ENCODE measurements at places on chromosomes 3 and 15. TPM values are rescaled to one million over a fixed set of nuclear protein-coding genes. Genes with fewer than 3 reads are reported as not detected.

DNA sequence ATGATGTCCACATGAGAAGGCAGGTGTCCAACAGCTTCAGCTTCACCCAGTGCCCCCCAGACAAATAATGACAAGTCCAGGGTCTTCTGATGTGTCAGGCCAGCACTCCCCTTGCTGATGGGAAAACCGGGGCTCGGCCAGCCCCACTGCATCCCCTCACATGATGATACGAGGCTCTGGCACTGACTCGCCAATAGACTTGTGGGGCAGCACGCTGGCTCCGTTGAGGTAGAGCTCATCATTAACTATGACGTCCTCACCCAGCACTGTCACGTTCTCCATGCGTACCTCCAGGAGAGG, 2.1 kb upstream of the AMIGO3 start:
- no peaks in the 10 kb centered on the region for H3K36me3 ChIP-seq
- no peak overlapping the region for H3K27ac ChIP-seq
- H3K4me1 ChIP-seq = peaks cover 67% of the 10 kb centered on the region
- DNase-seq = no peak
- no peaks in the 10 kb centered on the region for H3K27me3 ChIP-seq

- no peaks in the 10 kb centered on the region for H3K27me3 ChIP-seq
- no peak overlapping the region for H3K4me3 ChIP-seq
- H3K4me1 ChIP-seq = peaks cover 38% of the 10 kb centered on the region
- H3K27ac ChIP-seq = peak overlapping the region; percentile 23
- DNase-seq = no peak
- H3K36me3 ChIP-seq = no peaks in the 10 kb centered on the region
These were observed 1.4 kb downstream of the MGLL start for GRCh38 chr3:127820826-127821313.

DNA sequence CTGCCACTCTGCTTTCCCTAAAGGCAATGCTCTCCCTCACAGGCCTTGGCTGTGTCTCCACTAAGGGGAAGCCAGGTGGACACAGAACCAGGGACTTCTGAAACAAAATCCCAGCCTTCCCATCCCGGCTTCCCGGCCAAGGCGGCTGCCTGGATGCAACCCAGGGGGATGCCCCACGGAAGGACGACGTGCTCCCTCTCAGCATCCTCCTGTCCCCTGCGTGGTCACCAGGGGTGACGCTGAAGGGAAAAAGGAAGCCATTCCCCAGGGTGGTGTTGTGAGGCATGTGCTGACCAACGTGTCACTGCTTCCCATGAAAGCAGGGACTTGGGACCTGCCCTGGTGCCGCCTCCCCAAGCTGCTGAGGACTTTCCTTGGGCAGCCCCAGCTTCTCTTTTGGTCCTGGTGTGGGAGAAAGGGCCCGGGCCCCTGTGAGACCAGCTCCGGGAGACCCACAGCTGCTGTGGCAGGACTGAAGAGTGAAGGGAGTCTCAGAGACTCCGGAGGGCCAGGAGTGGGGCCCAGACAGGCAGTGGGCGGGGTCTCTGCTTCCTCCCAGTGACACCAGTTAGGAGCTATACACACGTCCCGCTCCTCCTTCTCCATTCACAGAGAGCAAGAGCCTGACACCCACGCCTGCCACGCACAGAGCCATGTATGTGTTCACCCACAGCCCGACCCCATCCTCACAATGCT, 139.2 kb downstream of the NUP210 start:
- peak overlapping the region; percentile 2 for H3K27ac ChIP-seq
- H3K4me3 ChIP-seq = no peak overlapping the region
- H3K36me3 ChIP-seq = no peaks in the 10 kb centered on the region
- no peaks in the 10 kb centered on the region for H3K27me3 ChIP-seq

GRCh38 chr3:13276438-13277195, 143.5 kb downstream of the NUP210 start:
- H3K27ac ChIP-seq = no peak overlapping the region
- peaks cover 3% of the 10 kb centered on the region for H3K4me1 ChIP-seq
- no peaks in the 10 kb centered on the region for H3K27me3 ChIP-seq
- H3K36me3 ChIP-seq = no peaks in the 10 kb centered on the region
- no peak for DNase-seq
- no peak overlapping the region for H3K4me3 ChIP-seq

GRCh38 chr3:15403495-15403894, 23.8 kb downstream of the METTL6 start:
- no peak for DNase-seq
- H3K27me3 ChIP-seq = no peaks in the 10 kb centered on the region
- no peaks in the 10 kb centered on the region for H3K4me1 ChIP-seq
- no peaks in the 10 kb centered on the region for H3K36me3 ChIP-seq
- no peak overlapping the region for H3K27ac ChIP-seq

- no peaks in the 10 kb centered on the region for H3K4me1 ChIP-seq
- H3K27ac ChIP-seq = no peak overlapping the region
- no peaks in the 10 kb centered on the region for H3K36me3 ChIP-seq
- no peaks in the 10 kb centered on the region for H3K27me3 ChIP-seq
- no peak for DNase-seq
These were observed 26.7 kb downstream of the C3orf20 start for GRCh38 chr3:14701676-14702075.

- no peaks in the 10 kb centered on the region for H3K27me3 ChIP-seq
- H3K36me3 ChIP-seq = no peaks in the 10 kb centered on the region
- H3K4me3 ChIP-seq = no peak overlapping the region
These were observed 61.3 kb downstream of the CTDSPL start for GRCh38 chr3:37922721-37923568.

DNA sequence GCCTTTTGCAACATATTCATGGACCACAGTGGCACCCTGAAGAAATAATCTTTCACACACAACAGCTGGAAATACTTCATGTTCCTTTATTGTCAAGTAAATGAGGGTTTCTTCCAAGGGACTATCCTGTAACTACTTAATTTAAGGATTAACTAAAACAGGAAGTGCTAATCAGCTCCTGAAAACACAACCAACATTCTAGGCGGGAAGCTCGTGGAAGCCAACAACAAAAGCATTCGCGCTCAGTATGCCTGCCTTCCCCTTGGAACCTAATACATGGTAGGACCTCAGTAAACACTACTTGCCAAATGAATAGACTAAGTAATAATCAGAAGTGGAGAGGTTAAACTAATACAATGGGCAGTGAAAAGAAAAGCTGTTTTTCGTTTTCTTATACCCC, 300.9 kb downstream of the RORA start:
- H3K27me3 ChIP-seq = no peaks in the 10 kb centered on the region
- peaks cover 12% of the 10 kb centered on the region for H3K4me1 ChIP-seq
- H3K4me3 ChIP-seq = no peak overlapping the region
- no peaks in the 10 kb centered on the region for H3K36me3 ChIP-seq
- no peak for DNase-seq

- no peak overlapping the region for H3K4me3 ChIP-seq
- H3K27me3 ChIP-seq = no peaks in the 10 kb centered on the region
- H3K27ac ChIP-seq = no peak overlapping the region
- no peaks in the 10 kb centered on the region for H3K36me3 ChIP-seq
- no peak for DNase-seq
These were observed 174.6 kb downstream of the STT3B start for GRCh38 chr3:31707286-31707685.

DNA sequence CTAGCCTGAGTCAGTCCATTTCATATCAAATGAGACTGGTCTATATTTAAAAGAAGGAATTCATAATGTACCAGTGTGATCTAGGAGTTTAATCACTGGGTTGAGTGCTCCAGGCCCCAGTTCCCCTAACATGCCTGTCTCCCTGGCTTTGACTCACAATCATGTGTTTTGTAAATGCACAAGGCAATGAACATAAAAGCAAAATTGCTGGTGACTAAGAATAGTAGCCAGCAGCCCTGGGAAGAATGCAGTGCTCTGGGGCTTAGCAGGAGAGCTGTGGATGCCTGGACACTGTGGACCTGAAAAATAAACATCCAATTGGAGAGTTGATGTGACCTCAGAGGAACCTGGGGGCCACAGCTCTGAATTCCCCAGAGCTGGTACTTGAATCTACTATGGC, 50.3 kb downstream of the SYNPR start:
- H3K4me1 ChIP-seq = no peaks in the 10 kb centered on the region
- no peak overlapping the region for H3K27ac ChIP-seq
- DNase-seq = no peak
- no peaks in the 10 kb centered on the region for H3K36me3 ChIP-seq
- no peaks in the 10 kb centered on the region for H3K27me3 ChIP-seq
- H3K4me3 ChIP-seq = no peak overlapping the region

GRCh38 chr15:100920516-100921135, 1.5 kb downstream of the LRRK1 start:
- no peaks in the 10 kb centered on the region for H3K27me3 ChIP-seq
- H3K4me1 ChIP-seq = peaks cover 20% of the 10 kb centered on the region
- no peak overlapping the region for H3K27ac ChIP-seq

GRCh38 chr15:48253172-48253571, 47.1 kb downstream of the SLC12A1 start:
- no peak overlapping the region for H3K4me3 ChIP-seq
- H3K36me3 ChIP-seq = no peaks in the 10 kb centered on the region
- no peak for DNase-seq
- H3K4me1 ChIP-seq = no peaks in the 10 kb centered on the region
- H3K27ac ChIP-seq = no peak overlapping the region

GRCh38 chr3:67016522-67017080, 18.5 kb downstream of the KBTBD8 start:
- no peak overlapping the region for H3K4me3 ChIP-seq
- no peaks in the 10 kb centered on the region for H3K36me3 ChIP-seq
- H3K27ac ChIP-seq = no peak overlapping the region
- peaks cover 7% of the 10 kb centered on the region for H3K4me1 ChIP-seq

DNA sequence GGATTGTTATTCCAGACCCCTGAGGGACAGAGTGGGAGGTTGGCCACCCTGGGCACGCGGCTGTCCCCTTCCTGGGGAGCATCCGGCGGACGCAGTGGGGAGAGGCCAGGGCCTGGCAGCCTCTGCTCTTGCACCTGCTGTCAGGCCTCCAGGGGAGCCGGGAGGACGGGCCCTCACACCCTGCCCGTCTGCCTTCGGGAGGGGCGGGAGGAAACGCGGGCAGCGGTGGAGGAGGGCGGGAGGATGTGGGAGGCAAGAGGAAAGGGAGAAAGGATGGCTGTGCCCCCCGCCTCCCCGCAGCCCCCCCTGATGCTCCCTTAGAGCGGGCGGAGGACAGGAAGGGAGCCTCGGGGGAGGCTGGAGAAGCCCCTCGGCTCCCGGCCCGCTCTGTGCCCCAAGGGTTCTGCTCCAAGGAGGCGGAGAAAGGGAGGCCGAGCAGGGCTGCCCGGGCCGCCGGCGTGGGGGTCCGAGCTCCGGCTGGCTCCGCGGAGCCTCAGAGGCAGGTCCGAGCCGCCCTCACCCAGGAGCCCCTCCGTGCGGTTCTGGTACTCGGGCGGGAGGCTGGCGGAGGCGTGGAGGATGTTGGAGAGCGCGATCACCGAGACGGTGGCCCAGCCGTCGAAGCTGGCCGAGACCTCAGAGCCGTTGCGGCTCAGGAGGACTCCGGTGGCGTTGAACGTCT, 40.9 kb downstream of the MUC20 start:
- no peak for DNase-seq
- no peak overlapping the region for H3K4me3 ChIP-seq
- no peaks in the 10 kb centered on the region for H3K27me3 ChIP-seq
- no peak overlapping the region for H3K27ac ChIP-seq
- H3K36me3 ChIP-seq = no peaks in the 10 kb centered on the region

DNA sequence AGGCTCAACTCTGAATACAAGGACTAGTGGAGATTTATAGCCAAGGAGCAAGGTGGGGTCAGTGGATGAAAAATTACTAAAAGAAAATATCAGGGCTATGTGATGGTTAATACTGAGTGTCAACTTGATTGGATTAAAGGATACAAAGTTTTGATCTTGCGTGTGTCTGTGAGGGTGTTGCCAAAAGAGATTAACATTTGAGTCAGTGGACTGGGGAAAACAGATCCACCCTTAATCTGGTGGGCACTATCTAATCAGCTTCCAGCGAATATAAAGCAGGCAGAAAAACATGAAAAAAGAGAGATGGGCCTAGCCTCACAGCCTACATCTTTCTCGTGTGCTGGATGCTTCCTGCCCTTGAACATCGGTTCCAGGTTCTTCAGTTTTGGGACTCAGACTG, 14.4 kb upstream of the SENP7 start:
- no peaks in the 10 kb centered on the region for H3K4me1 ChIP-seq
- no peak overlapping the region for H3K27ac ChIP-seq
- no peak overlapping the region for H3K4me3 ChIP-seq

- H3K27ac ChIP-seq = no peak overlapping the region
- peaks cover 13% of the 10 kb centered on the region for H3K4me1 ChIP-seq
- H3K36me3 ChIP-seq = no peaks in the 10 kb centered on the region
These were observed 2.7 kb upstream of the DMXL2 start for GRCh38 chr15:51625236-51625635.

DNA sequence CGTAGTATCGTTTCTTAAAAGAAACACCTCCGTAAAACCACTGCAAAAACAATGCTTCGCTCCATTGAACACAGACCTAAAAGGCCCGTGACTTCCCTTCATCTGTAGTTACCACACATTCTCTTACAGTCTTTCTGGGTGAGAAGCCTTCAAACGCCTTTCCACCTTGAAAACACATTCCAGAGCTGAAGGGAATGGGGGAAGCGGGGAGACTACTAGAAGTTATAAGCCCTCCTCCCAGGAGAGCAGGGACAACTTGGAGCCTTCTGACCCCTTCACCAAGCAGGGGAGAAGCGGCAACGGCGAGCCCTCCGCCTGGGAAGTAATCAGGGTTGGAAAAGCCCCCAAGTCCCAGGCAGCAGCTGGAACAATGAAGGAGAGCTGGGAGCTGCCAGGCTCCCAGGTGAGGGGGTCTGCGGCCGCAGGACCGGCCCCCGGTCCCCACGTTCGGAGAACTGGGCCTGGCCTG, 461 bp downstream of the SECISBP2L start:
- DNase-seq = no peak
- H3K27me3 ChIP-seq = no peaks in the 10 kb centered on the region
- peaks cover 22% of the 10 kb centered on the region for H3K4me1 ChIP-seq
- no peaks in the 10 kb centered on the region for H3K36me3 ChIP-seq

DNA sequence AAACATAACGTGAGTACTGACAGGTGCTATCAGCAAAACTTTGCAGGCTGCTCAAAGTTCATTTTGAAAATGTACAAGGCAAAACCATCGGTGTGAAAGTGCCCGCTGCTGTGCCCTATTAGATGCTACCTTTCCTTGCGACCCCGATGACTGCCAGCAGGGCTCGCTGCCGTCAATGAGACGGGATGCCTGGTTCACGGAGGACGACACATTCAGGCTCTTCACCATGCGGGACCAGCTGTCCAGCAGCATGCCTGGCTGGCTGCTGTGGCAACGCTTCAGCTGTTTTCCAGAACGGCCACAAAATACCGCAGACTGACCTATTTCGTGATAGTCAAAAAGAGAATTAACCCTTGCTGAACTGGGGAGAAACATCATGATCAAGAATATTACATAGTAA, 92.7 kb upstream of the OCA2 start:
- H3K4me1 ChIP-seq = no peaks in the 10 kb centered on the region
- no peak overlapping the region for H3K27ac ChIP-seq
- no peaks in the 10 kb centered on the region for H3K36me3 ChIP-seq
- H3K27me3 ChIP-seq = no peaks in the 10 kb centered on the region
- DNase-seq = peak; percentile 43

Gene JMJD7
- total RNA-seq = 2.0 TPM

Gene APOD
- 463 TPM for total RNA-seq

Gene TERC
- total RNA-seq = 79.1 TPM

Gene ANKRD63
- total RNA-seq = not detected

Gene SLC15A2
- total RNA-seq = 2.3 TPM

Gene PARP15
- 0.52 TPM for total RNA-seq

Gene TGFBR2
- total RNA-seq = 143 TPM

Gene SORD
- 9.3 TPM for total RNA-seq
